ENCODE measurements at places on chromosomes 4 and X.

DNA sequence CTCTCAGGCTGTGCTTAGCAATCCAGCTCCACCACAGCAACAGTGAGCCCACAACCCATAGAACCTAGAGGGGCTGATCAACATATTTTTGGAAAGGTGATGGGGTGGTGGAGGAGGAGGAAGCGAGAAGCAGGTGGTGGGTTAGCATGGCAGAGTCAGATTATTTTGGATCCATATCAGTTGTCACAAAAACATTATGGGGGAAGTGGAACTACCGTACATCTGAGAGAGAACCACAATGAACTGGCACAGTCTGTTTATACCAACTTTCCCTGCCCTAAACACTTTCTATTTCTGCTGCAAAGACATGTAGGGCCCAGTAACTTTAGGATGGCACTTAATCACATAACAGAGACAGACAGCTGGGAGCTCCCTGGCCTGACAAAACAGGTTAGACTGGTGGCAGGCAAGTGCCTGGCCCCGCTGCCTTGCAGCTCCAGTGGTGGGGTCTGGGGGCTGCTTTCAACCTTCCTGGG lies 4.3 kb downstream of the SLC9A7 start:
- DNase-seq: no peak

- no peak for DNase-seq
Measured at GRCh38 chr4:89347363-89348025, 39.9 kb upstream of the GPRIN3 start.

DNA sequence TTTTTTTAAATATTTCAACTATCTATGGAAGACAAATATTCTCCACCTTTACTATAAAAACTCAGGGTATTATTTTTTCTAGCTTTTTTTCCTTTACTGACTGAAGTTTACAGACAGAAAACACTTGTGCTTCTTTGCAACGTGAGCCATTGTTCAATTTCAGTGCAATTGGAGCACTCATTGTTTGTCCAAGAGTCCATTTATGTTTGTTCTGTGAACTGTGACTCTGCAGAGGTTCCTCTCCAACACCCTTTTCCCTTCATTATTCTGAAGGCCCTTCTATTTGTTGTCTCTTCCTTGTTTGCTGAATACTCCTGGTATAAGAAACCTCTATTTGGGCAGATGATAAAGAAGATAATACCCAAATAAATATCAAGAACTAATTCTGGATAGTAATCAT lies 37.4 kb downstream of the DAPP1 start:
- DNase-seq: no peak

DNA sequence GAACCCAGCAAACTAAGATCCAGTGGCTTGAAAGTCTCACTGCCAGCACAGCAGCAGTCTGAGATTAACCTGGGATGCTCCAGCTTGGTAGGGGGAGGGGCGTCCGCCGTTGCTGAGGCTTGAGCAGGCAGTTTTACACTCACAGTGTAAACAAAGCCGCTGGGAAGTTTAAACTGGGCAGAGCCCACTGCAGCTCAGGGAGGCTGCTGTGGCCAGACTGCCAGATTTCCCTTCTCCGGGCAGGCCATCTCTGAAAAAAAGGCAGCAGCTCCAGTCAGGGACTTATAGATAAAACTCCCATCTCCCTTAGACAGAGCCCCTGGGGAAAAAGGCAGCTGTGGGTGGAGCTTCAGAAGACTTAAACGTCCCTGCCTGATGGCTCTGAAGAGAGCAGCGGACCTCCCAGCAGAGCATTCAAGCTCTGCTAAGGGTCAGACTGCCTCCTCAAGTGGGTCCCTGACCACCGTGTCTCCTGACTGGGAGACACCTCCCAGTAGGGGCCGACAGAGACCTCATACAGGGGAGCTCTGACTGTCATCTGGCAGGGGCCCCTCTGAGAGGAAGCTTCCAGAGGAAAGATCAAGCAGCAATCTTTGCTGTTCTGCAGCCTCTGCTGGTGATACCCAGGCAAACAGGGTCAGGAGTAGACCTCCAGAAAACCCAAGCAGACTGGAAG lies 45.1 kb upstream of the CDX4 start:
- no peak for DNase-seq

DNA sequence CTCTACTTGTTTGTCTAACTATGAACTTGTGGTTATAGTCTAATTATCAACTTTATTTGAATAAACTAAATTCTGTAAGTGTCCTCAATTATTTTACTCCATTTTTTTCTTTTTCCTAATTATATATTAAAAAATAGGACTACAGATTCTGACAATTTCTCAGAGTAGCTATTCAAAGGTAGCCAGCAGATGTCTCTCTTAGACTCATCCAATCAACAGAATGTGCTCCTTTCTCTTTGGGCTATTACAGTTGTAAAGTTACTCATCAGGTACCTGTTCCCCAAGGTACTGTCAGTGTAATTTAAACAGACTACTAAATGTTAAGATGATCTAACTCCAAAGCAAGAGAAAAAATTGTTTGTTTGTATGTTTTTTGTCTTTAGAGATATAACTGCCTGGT lies 248.6 kb downstream of the PCDH18 start:
- no peak for DNase-seq

GRCh38 chrX:40132751-40133150 lies 35.0 kb upstream of the BCOR start:
- DNase-seq: no peak

DNA sequence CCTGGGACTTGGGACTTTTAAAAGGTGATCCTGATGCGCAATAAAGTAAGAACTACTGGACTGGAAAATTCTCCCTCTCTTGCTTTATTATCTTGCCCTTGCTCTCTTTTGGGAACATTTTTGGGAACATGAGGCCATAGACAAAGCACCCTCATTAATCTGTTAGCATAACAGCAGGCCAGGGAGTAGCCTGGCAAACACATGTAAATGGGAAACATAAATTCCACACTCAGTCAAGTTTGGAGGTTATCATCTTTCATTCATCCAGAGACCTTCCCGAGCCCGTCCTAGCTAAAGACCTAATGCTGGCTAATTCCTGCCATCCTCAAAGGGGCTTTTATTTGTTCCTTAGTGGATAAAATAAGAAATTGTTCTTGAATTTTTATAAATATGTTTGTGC lies 162.8 kb upstream of the ARX start:
- DNase-seq: no peak

DNA sequence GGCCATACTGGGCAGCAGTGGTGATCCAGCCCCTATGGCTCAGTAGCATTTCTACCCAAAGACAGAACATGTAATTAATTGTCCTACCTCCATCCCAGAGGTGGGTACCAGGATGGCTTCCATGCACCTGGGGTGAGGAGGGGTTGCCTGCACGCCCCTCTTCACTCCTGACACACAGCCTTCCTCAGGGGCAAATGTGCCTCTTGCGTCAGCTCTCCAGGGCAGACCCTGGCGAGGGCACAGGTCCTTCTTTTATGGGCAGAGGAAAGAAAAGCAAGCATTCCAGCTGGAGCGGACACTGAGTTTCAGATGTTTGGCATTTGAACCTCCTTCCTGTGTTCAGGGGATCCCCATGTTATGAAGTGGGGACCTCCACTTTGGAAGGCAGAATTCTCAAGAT lies 95.6 kb downstream of the PHKA2 start:
- no peak for DNase-seq

Data from CD4-positive, alpha-beta T cell treated with Interleukin-15 for 4 hours (primary cell).